ENCODE measurements at places on chromosomes 13 and 19.

DNA sequence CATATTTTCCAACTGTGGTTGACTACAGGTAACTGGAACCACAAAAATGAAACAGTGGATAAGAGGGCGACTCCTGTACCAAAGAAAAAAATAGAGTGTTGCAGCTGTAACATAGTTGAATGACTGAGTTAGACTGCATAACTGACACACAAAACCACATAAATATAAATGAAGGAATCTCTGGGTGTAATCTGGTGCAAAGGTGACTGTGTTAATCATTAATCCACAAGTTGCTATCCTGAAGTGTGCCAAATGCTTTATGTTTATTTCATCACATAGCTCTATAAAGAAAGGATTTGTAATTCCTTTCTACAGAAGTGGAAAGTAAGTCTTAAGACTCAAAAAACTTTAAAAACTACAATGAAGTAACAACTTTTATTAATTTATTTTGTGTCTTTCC is 6.0 kb upstream of the GJB2 start:
- no peak for DNase-seq

DNA sequence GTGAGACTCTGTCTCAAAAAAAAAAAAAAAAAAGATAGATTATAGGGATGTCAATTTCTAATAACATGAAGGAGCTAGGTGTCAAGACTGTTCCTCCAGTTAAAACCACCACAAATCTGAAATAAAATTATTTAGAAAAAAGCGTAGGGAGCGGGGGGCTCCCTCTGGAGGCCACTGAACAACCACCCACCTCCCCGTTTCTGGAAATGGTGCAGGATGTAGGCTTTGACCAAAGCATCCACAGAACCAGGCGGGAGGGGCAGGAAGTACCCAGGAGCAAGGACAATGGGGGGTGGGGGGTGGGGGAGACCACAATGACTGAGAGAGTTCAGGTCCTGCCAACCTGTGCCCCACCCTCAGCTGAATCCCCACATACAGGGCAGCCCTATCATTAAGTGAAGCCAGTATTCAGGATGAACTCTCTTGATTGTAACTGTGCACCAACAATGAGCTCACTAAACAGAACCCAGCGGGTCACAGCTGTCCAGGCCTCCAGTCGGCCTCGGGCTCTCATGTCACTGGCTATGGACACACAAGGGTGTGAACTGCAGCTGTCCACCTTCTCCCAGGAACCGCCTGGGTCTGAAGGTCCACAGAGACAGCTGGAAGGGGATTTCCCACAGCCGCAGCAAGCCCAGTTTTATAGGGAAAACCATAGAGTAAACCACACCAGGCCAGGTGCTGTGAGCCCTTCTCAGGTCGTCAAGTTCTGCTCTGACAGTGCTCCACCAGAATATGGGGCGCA is 6.6 kb downstream of the ZSCAN18 start:
- no peak for DNase-seq

DNA sequence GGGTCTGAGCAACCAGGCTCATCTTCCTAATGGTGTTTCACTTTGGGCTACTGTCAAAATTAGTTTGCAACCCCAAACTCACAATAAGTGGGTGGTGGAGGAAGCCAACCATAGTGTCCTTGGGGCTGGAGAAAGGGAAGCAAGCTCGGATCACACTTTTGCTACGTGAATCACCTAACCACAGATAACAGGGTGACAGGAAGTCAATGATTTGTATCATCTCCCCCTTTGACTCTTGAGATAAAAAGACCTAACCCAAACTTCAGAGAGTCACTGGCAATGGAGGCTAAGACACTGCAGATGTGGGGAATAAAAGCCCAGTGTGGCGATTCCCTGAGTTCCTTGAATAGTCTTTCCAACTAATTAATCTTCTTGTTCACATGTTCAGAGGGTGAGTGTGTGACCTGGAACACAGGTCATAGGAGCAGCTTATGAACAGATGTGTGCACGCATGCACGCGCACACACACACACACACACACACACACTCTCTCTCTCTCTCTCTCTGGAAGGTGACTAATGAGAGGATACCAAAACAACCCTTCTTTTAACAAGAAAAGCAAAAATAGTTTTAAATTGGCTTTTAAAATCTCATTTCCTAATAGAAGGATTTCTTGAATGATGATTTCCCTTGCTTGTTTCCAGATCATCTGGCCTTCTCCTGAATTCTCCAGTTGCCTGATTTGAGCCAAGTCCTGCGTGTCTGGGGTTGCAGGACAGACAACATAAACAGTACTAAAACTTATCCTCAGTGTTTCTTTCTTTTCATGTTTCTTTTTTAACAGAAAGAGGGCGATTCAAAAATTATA is 21.2 kb upstream of the DOCK9 start:
- DNase-seq = no peak

- DNase-seq = no peak
Measured at GRCh38 chr19:570937-571565, 1.3 kb upstream of the BSG start.

- DNase-seq = no peak
Measured at GRCh38 chr19:14214580-14214979, 8.6 kb upstream of the ADGRL1 start.

GRCh38 chr13:101648766-101649487 is 196.5 kb downstream of the ITGBL1 start:
- no peak for DNase-seq

DNA sequence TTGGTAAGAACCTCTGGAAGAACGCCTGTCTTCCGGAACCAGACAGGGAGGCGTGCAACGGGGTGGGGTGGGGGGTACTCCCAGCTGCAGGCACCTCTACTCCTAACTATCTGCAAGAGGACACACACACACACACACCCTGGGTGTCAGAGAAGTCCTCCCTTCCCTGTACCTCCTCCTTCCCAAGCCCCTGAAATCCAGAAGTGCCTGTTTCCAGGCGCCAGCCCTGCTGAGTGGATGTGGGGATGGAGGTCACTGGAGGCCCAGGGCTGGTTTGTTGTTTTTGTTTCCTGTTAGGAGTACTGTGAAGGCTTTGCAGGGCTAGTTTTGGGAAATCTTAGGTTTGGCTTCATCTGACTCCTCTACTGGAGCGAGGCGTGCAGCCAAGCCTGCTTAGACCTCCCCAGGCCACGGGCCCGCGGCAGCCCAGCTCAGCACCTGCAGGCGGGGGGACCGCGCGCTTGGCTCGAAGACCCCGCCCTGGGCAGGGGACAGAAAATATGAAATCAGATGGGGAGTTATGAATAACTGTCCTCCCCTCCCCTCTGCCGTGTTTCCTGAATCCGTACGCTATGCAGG is 36.4 kb downstream of the SOX1 start:
- DNase-seq = no peak

GRCh38 chr13:101838323-101838722 is 385.8 kb downstream of the ITGBL1 start:
- no peak for DNase-seq

DNA sequence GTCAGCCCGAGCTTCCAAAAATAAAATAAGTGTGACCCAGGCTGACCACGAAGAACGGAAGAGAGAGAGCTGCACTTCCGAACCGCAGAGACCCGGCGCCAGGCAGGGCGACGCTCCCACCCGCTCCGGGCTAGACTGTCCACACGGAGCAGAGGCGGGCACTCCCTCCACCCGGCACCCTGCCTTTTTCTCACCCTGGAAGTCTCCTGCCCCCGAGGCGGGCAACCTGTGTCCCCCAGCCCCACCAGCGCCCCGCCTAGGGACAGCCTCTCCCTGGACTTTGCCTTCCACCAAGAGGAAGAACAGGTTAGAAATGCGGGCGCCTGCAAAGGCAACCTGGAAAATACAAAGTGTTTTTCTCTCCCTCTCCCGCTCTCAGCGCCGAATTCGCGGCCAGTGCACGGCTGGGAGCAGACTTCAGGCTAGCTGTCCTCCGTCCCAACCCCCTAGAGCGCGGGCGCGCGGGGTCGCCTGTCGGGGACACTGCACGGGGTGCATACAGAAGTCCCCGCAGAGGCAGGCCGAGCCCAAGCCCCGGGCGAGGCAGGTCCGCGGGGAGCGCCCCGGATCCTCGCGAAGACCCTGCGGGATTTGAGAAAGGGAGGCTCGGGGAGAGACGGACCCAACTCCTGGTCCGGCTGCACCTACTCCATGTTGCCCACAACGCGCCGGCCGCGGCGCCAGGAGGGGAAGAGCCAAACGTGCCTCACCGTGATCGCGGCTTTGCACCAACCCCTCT is 845 bp downstream of the SPRY2 start:
- no peak for DNase-seq

- peak; percentile 50 for DNase-seq
Measured at GRCh38 chr19:33143897-33144405, 12.0 kb downstream of the WDR88 start.

GRCh38 chr13:43077906-43078305 is 54.5 kb downstream of the DNAJC15 start:
- DNase-seq = no peak

GRCh38 chr13:97781891-97782305 is 171.6 kb upstream of the IPO5 start:
- DNase-seq = no peak

DNA sequence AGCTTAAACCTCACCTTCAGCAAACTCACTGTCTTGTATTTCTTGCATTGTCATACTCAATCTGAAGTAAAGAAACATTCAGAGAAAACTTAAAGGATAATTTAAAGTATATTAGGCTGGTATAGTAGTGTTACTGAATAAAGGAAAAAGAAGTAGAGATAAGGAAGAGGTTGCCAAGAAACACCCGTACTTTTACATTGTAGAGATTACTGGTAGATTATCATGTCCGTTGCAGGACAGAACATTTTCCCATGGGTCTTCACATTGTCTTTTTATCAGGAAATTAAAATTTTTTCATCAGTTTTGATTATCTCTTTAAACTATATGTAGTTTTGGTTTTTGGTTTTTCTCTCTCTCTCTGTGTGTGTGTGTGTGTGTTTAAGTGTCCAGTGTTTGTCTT is 19.9 kb upstream of the GPR183 start:
- DNase-seq = no peak

- no peak for DNase-seq
Measured at GRCh38 chr13:70380809-70381208, 272.6 kb upstream of the KLHL1 start.

DNA sequence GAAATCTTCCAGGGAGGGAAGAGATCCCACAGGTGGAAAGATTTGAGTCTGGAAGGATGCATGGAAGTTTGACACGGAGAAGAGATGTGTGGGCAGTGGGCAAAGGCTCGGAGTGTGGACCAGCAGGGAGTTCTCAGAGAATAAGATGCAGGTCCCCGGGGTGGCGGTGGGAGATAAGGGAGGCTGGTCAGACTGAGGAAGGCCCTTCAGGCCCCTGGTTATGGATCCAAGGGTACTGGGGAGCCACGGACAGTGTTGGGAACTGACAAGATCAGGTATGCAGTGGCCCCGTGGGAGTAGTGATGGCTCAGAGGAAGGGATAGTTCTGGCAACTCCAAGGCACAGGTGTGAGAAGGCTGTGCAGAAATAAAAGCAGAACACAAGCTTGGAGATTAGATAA is 2.5 kb downstream of the CAMSAP3 start:
- no peak for DNase-seq

DNA sequence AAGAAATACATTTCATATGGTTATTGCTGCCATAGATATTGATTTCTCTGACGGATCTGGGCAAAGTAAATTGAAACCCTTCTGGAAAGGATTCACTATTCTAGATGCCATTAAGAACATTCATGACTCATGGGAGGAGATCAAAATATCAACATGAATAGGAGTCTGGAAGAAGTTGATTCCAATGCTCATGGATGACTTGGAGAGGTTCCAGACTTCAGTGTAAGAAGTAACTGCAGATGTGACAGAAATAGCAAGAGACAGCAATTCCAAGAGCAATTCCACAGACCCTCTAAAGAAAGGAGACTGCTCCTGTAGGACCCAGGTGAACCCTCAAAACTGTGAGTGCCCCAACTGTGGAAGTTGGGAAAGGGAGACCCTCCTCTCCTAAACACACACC is 30.9 kb upstream of the KCTD12 start:
- DNase-seq = no peak

DNA sequence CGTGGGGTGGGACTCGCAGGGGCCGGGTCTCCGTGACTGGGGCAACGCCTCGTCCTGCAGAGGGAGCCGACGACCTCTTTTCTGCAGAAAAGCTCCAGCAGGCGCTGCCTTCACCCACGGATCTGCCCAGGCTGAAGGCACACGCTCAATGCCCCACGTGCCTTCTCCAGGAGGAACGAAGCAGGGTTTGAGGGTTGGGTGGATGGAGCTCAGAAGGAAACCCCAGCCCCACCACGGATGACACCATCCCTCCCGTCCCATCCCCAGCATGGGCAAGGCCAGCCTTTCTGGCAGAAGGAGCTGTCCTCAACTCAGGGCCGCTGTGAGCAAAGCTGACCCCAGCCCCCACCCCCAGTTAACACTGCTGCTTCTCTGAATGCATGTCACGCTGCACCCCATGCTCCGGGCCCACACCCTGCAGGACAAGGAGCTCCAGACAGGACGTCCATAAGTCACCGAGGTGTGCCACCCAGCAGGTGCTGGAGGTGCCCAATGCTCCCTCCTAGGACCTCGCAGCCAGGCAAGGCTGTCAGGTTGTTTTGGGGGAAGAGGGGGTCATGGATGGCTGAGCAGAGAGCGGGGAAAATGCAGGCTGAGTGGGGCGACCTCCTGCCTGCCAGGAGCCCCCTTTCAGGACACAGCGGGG is 7.4 kb downstream of the C19orf25 start:
- DNase-seq = no peak

DNA sequence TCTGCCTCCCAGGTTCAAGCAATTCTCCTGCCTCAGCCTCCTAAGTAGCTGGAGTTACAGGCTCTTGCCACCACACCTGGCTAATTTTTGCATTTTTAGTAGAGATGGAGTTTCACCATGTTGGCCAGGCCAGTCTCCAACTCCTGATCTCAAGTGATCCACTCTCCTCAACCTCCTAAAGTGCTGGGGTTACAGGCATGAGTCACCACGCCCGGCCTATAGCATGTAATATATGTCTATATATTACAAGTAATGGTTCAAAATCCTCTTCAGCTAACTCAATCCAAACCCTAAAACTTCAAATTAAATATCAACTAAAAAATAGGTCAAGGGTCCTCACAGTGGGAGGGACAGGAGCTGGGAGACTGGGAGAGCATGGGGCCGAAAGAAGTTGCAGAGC is 28.0 kb downstream of the FPR3 start:
- no peak for DNase-seq

DNA sequence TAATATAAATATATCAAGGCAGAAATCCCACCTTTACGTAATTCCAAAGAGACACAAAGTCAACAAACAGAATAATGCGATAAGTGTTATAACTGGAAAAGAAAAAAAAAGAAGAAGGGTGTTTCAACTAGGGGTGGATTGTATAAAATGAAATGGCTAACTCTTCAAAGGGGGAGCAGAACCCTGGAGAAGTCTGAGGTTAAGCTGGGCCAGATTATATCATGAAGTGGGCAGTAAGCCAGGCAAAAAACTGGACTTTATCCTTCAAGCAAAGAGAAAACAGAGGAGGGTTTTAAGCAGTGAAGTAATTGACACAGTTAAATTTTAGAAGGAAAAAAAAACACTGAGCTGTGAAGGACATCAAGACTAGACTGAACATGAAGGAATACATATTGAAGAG is 41.9 kb downstream of the TBC1D4 start:
- no peak for DNase-seq
